Bronchial epithelial cell (primary cell): ENCODE measurements at places on chromosomes 1 and 21.

DNA sequence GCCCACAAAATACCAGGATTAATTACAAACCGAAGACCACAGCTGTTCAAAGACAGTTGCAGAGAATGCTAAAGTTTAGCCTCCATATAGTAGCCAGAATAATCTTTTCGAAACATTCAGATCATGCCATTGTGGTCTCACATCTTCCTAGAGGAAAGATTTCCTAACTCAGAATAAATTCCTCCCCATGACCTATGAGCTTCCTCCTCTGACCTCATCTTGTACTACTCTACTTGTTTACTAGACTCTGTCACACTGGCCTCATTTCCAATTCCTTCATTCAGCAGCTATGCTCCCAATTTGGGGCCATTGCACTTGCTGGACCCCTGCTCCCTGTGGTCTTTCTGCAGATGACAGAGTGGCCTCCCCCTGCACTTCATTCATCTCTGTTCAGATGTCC is 71.8 kb upstream of the LRRC53 start:
- no peak for DNase-seq

DNA sequence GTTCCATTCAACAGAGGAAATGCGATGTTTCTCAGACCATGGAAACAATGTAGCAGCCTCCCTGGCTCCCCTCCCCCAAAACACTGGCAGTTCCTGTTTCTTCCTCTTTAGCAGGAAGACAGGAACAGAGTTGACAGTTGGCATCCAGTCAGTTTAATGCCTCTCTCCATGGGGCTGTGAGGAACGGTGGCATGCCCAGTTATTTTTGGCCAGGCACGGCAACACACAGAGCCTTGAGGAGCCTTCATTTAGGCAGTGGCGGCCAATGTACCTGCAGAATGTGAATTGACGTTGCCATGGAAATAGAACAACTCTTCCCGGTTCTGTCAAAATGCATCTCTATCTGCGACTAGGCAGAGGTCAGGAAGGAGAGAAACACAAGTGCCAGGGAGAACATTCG is 330.6 kb downstream of the DSCAM start:
- no peak for DNase-seq

- peak; percentile 91 for DNase-seq
Measured at GRCh38 chr1:41783189-41783639, 135.5 kb downstream of the HIVEP3 start.

DNA sequence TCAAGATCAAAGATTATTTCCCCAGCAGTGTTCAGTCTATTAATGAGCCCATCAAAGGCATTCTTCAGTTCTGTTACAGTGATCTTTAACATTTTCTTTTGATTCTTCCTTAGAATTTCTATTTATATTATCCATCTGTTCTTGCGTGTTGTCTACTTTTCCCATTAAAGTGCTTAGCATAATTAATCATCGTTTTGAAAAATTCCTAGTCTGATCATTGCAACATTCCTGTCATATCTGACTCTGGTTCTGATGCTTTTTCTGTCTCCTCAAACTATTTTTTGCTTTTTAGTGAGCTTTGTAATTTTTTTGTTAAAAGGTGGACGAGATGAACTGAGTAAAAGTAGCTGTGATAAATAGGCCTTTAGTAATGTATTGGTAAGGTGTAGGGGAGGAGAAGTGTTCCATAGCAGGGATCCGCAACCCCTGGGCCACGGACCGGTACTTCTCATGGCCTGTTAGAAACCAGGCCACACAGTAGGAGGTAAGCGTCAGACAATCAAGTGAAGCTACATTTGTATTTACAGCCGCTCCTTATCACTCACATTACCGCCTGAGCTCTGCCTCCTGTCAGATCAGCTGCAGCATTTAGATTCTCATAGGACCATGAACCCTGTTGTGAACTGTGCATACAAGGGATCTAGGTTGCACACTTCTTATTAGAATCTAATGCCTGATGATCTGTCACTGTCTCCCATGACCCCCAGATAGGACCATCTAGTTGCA is 163.3 kb downstream of the PIK3R3 start:
- DNase-seq, result no peak

GRCh38 chr1:42173961-42174735 is 9.6 kb upstream of the GUCA2A start:
- DNase-seq, result peak; percentile 98

- no peak for DNase-seq
Measured at GRCh38 chr1:233016798-233017197, 66.4 kb downstream of the NTPCR start.

DNA sequence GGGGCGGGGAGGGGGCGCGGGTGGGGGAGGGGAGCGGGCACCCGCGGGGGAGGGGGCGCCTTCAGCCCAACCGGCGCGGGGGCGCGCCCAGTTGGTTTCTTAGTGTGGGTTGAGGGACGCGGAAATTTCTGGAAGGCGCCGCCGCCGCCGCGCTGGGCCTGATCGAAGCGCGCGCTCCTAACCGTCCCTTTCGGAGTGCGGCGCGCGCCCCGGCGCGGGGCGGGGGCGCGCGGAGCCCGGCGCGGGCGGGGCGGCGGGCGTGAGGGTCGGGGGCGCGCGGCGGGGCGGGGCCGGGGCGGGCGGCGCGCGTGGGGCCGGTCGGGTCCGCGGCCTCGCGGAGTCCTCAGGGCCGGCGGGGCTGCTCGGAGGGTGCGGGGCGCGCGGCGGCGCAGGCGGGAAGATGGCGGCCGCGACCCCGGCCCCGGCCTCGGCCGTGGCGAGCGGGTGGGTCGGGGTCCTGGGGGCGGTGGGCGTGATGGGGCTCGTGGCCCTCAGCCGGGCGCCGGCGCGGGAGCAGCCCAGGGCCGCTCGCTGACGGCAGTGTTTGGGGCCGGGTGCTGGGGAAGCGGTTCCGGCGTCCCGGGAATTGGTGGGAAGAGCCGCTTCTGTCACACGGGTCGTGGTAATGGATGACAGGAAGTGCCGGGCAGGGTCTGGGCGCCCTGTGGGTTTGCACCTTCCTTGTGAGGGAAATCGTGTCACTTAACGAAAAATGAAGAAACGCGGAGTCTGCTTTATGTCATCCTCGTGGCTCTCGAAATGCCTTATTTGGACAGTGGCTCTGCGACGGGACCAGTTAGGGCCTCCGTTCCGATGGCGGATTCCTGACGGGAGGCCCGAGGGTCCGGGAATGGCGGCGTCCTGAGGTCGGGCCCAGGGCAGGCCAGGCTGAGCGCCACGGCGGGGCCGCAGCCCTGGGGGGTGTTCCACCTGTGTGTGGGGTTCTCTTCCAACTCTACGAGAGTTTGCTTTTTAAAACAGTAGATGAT is 764 bp downstream of the PKNOX1 start:
- DNase-seq, result no peak

GRCh38 chr1:202649553-202650392 is 60.5 kb downstream of the SYT2 start:
- DNase-seq, result no peak

DNA sequence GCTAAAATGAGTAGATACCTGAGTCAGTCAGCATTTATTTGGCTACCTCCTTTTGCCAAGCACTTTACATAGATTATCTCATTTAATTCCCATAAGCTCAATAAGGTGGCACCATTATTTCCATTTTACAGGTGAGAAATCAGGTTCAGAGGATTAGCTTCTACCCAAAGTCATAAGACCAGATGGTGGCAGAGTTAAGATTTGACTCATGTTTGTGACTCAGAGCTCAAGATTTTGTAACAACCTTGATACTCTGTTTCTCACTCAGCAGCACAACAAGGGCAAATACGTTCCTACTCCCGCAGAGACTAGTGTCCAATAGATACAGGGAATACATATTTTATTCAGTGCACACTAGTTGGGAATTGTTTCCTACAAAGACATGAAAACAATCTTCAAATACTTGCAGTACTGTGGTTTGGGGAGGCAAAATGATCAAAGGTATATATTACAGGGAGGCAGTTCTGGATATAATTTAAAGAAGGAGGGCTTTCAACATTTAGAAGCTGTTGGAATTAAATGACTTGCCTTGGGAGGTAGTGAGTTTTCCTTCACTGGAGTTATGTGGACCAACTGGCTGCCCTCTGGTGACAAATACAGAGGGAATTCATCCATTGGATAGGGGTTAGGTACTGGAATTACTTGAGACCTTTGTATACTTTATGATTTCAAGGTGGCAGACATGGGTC is 3.6 kb downstream of the LEPR start:
- peak; percentile 98 for DNase-seq

- DNase-seq, result no peak
Measured at GRCh38 chr1:205293350-205294074, 28.0 kb downstream of the NUAK2 start.

DNA sequence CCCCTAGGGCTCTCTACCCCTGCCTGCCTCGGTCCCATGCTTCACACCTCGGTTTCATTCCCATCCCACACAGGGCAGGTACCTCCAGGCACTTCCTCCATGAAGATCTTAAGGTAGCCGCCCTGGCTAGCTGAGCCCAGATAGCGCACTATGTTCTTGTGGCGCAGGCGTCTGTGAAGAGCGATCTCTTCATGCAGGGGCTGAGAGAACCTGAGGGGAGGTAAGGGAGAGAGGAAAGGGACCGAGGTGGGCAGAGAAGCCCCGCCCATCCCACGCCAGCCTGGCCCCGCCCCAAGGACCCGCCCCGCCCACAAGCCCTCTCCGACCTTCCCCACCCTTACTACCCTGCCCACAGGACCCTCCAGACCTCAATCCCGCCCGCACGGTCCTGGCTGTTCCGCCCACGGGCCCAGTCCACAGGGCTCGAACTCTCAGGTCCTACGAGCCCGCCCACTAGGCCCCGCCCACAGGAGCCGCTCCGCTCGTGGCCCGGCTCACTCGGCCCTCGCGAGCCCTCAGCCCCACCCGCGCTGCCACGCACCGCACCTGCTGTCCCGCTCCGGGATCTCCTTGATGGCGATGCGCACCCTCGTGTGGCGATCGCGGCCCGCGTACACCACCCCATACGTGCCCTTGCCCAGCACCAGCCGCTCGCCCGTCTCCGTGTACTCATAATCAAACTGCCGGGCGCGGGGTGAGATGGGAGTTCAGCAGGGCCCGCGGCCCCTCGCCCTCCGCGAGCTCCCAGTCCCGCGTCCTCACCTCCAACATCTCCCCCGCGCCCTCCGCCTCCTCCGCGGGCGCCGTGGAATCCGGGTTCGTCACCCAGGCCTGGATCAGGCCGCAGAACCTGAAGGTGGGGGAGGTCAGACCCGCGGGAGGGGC is 6.4 kb downstream of the MAP3K6 start:
- DNase-seq, result no peak

GRCh38 chr1:111653709-111654108 is 34.1 kb downstream of the RAP1A start:
- no peak for DNase-seq

- no peak for DNase-seq
Measured at GRCh38 chr1:77407738-77408375, 126.0 kb downstream of the AK5 start.

GRCh38 chr1:166087734-166088571 is 78.8 kb downstream of the FAM78B start:
- no peak for DNase-seq

DNA sequence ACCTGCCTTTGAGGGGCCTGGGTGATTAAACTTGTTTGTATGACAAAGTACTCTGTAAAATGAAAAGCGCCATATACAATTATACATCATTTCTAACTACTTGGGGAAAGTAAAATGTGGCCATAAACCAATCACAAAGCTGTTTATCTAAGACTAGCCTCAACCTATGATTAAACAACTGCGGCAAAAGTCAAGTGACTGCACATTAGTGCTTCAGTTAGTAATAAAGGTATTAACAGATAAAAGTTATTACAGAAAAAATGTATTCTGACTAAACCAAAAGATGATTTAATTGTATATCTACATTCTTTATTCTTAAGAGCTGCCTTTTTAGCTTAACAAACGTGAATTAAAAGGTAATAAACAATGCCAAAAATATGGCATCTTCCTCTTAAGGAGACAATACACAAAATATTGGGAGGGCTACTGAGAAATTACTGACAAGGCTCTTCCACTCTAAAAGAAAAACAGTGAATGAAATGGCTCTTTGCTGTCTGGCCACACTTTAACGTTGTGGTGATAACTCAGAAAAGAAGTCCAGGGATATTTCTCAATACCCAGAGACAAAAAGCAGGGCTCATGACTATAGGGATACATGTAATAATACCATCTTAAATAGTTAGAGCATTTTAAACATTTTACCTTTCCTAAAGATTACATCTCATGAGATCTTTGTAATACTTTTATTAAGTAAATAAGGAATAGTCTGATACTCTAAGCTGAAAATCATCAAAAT is 8.6 kb downstream of the ARHGAP29 start:
- no peak for DNase-seq

- DNase-seq, result no peak
Measured at GRCh38 chr1:7552402-7552801, 218.7 kb upstream of the VAMP3 start.

DNA sequence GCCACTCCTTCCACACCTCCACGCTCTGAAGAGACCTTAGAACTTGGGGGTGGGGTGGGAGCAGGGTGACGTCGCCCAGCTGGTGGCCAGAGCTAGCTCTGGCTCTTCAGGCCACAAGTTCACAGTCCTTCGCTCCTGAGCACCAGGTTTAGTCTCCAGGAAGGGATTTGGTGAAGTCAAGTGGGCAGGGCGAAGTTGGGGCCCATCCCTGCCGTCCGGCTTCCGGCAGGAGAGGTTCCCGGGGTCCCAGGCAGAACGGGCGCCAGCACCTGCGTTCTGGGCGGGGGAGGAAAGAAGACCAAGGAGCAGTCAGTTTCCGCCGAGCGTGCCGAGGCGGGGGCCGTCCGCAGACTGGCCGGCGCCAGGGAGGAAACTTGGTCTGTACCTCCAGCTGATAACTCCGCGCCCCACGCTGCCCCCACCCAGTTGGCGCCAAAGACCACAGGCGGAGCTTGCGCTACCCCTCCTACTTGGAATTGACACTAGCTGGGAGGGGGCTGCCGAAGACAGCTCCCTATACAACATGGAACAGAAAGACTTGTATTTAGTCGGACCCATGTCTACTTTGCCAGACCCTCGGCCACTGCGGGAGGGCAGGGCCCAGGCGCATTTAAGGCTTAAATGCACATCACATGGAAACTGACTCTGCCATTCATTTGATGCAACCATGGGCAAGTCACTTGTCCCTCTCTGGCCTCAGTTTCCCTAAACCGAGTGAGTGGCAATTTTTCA is 995 bp downstream of the ID3 start:
- peak; percentile 38 for DNase-seq

DNA sequence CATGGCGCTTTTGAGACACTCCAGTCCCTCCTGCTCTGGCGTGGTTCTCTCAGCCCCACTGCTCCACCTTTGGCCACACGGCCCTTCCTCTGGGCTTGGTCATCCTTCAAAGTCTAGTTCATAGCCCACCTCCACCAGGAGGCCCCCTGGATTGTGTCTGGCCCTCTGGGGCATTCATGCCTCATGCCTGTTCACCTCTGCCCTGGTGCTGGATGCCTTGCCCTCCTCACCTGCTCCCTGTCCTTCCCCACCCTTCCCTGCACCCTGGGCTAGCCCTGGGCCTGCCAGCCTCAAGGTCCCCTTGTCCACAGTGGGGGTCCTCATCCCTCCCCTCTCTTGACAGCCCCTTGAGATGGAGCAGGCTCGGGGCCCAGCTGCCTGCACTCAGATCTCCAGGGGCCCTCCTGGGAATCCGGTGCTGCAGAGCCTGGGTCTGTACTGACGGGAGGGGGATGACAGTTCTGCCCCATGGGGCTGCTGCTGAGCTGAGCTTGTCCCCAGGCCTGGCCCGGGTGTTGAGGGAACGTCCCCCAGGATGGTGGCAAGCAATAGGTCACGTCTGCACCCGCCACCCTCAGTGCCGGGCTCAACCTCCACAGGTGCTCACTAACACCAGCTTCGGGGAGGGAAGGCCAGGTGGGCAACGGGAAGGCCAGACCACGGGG is 18.4 kb downstream of the PRXL2B start:
- DNase-seq, result no peak

- peak; percentile 15 for DNase-seq
Measured at GRCh38 chr1:87505391-87505983, 176.8 kb downstream of the LMO4 start.

- no peak for DNase-seq
Measured at GRCh38 chr1:218273762-218274479, 11.2 kb upstream of the RRP15 start.
